ENCODE measurements at places on chromosomes 4 and X.

- DNase-seq: no peak
These were observed 184.6 kb upstream of the KIT start for GRCh38 chr4:54473077-54473545.

DNA sequence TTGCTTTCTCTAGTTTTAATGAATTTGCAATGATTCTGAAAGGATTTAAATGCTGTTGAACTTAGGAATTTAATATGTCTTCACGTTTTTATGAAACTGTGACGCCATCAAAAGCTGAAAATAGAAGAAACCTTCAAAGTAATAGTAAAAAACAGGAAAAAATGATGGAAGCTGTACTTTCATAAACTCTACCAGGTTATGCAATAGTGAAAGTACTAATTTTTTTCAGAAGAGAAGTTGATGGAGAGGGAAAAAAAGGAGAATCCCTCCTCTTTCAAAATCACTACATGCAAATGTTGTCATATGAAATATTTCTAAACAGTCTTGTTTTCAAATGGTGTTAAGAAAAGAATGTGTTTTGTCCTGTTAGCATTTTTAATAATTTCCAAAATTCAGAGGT, 73.6 kb downstream of the ZNF330 start:
- no peak for DNase-seq

GRCh38 chr4:187849556-187850225, 145.9 kb upstream of the ZFP42 start:
- DNase-seq: no peak

- DNase-seq: no peak
These were observed 13.5 kb downstream of the AMMECR1 start for GRCh38 chrX:110304371-110304770.

DNA sequence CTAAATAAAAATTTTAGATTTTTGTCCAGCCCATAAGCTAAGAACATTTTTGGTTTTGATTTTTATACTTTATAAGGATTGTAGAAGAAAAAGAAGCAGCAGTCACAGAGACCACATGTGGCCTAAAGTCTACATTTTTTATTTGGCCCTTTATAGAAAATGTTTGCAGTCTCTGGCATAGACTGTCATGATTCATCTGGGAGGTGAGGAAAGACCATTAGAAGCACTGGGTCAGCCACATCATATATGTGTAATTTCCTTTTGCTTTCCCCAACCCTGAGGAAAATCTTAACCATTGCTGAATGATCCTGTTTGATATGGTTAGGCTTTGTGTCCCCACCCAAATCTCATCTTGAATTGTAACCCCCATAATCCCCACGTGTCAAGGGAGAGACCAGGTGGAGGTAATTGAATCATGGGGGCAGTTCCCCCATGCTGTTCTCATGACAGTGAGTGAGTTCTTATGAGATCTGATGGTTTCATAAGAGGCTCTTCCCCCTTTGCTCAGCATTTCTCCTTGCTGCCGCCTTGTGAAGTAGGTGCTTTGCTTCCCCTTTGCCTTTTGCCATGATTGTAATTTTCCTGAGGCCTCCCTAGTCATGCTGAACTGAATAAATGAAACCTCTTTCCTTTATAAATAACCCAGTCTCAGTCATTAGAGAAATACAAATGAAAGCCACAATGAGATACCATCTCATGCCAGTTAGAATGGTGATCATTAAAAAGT, 12.1 kb upstream of the COPS4 start:
- DNase-seq: no peak

DNA sequence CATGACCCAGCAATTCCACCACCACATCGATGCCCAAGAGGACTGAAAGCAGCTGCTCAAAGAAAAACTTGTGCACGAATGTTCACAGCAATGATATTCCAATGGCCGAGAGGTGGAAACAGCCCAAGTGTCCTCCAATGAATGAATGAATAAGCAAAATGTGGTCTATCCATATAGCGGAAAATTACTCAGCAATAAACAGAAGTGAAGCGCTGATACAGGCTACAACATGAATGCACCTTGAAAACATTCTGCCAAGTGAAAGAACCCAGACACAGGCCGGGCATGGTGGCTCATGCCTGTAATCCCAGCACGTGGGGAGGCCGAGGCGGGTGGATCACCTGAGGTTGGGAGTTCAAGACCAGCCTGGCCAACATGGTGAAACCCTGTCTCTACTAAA, 5.2 kb upstream of the SLC2A9 start:
- no peak for DNase-seq

DNA sequence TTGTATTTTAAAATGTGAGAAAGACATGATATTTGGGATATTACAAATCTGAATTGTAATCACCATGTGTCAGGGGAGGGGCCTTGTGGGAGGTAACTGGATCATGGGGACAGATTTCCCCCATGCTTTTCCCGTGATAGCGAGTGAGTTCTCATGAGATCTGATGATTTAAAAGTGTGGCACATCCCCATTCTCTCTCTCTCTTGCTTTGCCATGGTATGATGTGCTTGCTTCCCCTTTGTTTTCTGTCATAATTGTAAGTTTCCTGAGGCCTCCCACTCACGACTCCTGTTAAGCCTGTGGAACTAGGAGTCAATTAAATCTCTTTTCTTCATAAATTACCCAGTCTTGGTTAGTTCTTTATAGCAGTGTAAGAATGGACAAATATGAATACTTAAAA, 39.0 kb downstream of the CCDC158 start:
- DNase-seq: no peak

DNA sequence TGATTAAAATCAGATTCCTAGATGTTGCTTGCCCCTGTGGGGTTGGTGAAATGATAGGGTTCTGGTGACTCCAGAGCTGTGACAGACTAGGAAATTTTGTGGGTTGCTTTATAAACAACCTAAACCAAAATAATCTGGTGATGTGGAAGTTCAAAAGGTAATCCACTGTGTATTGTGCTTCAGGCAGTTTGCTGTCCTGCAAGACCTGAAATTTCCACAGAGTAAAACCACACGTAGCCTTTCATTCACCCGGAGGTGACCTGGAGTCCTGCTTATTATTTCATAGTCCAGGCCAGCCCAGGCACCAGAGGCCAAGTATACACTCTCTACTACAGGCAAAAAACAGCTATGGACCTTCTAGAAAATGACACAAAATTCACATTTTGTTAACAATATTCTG, 114.6 kb upstream of the CBR4 start:
- DNase-seq: no peak

- DNase-seq: no peak
These were observed 21.7 kb upstream of the CXCL8 start for GRCh38 chr4:73718375-73719373.

- no peak for DNase-seq
These were observed 10.0 kb upstream of the SPCS3 start for GRCh38 chr4:176309772-176310171.

GRCh38 chr4:140697709-140698560, 58.2 kb downstream of the TBC1D9 start:
- DNase-seq: no peak

Measured in activated T-cell treated with anti-CD3 and anti-CD28 coated beads for 48 hours (primary cell).